ENCODE measurements at places on chromosomes 5 and 9. TPM values are rescaled to one million over a fixed set of nuclear protein-coding genes. Genes with fewer than 3 reads are reported as not detected.

The PTGDS gene
- total RNA-seq, result 4.4 TPM

The VAV2 gene
- total RNA-seq, result 57.8 TPM

The C9 gene
- not detected for total RNA-seq

- no peak overlapping the region for H3K4me3 ChIP-seq
- DNase-seq, result no peak
- H3K27me3 ChIP-seq, result no peaks in the 10 kb centered on the region
- H3K36me3 ChIP-seq, result no peaks in the 10 kb centered on the region
Observed at GRCh38 chr9:35172878-35173277, 11.1 kb downstream of the UNC13B start.

The PCDHA7 gene
- total RNA-seq, result 1.2 TPM

DNA sequence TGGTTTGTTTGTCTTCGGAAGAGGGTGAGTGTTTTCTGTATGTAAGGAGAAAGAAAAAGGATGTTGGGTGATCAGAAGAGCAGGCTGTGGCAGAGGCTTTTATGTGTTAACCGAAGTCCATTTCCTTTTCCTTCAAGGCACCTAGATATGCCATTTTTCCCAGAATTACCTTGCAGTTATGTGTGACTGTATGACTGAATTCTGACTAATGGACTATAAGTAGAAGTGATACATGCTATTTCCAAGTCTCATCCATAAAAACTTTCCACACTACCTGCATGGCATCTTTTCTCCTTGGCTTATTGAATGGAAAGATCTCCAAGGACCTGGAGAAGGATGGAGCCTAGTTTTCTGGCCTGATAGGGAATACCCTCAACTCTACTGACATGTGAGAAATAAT is 10.6 kb upstream of the NDUFS4 start:
- H3K27ac ChIP-seq, result no peak overlapping the region
- no peaks in the 10 kb centered on the region for H3K36me3 ChIP-seq
- H3K4me1 ChIP-seq, result no peaks in the 10 kb centered on the region
- no peak overlapping the region for H3K4me3 ChIP-seq
- H3K27me3 ChIP-seq, result no peaks in the 10 kb centered on the region
- DNase-seq, result no peak

DNA sequence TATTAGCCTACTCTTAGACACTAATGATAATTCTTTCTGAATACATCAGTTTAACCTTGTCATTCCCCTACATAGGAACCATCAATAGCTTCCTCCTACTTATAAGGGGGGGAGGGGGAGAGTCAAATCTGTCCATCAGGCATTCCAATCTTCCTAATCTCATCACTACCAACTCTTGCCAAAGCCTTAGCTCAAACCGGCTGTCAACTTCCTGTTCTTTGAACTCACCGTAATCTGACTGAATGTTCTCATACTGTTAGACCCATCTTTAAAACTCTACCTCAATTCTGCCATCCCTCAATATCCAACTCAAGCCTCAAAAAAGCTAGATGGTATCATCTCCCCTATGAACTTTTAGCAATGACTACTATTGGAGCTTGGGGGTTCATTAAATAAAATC is 41.9 kb upstream of the RNF38 start:
- H3K4me3 ChIP-seq, result no peak overlapping the region
- no peaks in the 10 kb centered on the region for H3K4me1 ChIP-seq
- H3K36me3 ChIP-seq, result no peaks in the 10 kb centered on the region
- DNase-seq, result no peak
- H3K27me3 ChIP-seq, result no peaks in the 10 kb centered on the region
- H3K27ac ChIP-seq, result no peak overlapping the region

- H3K27me3 ChIP-seq, result no peaks in the 10 kb centered on the region
- H3K27ac ChIP-seq, result peak overlapping the region; percentile 97
- peak overlapping the region; percentile 51 for H3K4me3 ChIP-seq
- H3K4me1 ChIP-seq, result peaks cover 24% of the 10 kb centered on the region
Observed at GRCh38 chr5:134464988-134465815, 53.5 kb upstream of the CDKN2AIPNL start.

The TRPM3 gene
- 0.80 TPM for total RNA-seq

GRCh38 chr5:87876616-87877015 is 392.0 kb downstream of the TMEM161B start:
- H3K4me3 ChIP-seq, result no peak overlapping the region
- H3K27ac ChIP-seq, result no peak overlapping the region
- no peaks in the 10 kb centered on the region for H3K27me3 ChIP-seq
- H3K4me1 ChIP-seq, result no peaks in the 10 kb centered on the region
- H3K36me3 ChIP-seq, result no peaks in the 10 kb centered on the region

DNA sequence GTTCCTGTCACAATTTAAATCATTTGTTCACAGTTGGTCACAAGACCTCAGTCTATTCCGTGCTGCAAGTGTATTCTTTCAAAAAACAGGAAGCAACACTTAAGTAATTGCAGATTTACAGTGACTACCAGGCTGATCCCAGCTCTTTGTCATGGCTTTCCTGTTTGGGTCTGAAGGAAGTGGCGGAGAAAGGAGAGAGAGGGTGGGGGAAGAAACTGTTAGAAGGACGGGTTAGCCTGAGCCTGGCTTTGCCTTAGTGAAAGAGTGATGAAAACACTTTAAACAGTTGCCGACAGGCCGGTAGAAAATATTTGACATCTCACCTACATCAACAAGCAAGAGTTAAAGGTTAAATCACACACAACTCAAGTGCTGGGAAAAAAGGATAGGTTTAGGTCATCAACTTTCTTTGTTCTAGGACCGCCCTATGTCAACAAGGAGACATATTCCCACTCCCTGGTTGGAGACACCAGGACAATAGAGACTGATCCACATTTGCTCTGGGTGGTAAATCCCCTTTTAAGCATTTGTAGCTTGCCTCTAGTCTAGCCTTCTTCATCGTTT is 102.2 kb upstream of the DAB2 start:
- no peaks in the 10 kb centered on the region for H3K4me1 ChIP-seq
- H3K27me3 ChIP-seq, result no peaks in the 10 kb centered on the region
- H3K36me3 ChIP-seq, result no peaks in the 10 kb centered on the region
- H3K27ac ChIP-seq, result no peak overlapping the region
- DNase-seq, result no peak

- H3K27me3 ChIP-seq, result no peaks in the 10 kb centered on the region
- no peak overlapping the region for H3K4me3 ChIP-seq
- no peaks in the 10 kb centered on the region for H3K4me1 ChIP-seq
- no peaks in the 10 kb centered on the region for H3K36me3 ChIP-seq
- H3K27ac ChIP-seq, result no peak overlapping the region
- DNase-seq, result no peak
Observed at GRCh38 chr5:9537223-9538141, 8.4 kb downstream of the SEMA5A start.

DNA sequence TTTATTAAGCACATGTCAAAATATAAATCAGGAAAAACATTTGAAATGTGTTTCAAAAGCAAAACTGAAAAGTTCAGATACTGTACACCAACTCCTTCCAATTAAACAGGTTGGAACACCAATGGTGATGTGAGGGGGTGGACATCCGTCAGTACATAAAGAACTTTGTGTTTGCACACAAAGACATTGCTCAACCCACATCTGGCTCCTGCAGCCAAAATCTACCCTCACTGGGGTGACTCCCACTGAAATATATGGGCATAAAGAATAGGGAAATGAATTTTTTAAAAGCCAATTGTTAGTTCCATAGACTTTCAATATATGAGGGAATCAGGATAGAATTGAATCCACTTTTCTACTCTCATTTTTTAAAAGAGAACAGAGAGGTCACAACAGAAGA is 63.9 kb downstream of the MEGF9 start:
- H3K27me3 ChIP-seq, result no peaks in the 10 kb centered on the region
- peaks cover 12% of the 10 kb centered on the region for H3K4me1 ChIP-seq
- no peak overlapping the region for H3K27ac ChIP-seq
- no peaks in the 10 kb centered on the region for H3K36me3 ChIP-seq
- no peak for DNase-seq
- H3K4me3 ChIP-seq, result no peak overlapping the region

The TSLP gene
- not detected for total RNA-seq

The SLC6A18 gene
- total RNA-seq, result not detected

- no peak for DNase-seq
- no peaks in the 10 kb centered on the region for H3K36me3 ChIP-seq
- H3K27ac ChIP-seq, result no peak overlapping the region
- H3K4me3 ChIP-seq, result no peak overlapping the region
- H3K4me1 ChIP-seq, result peaks cover 20% of the 10 kb centered on the region
- no peaks in the 10 kb centered on the region for H3K27me3 ChIP-seq
Observed at GRCh38 chr5:35228310-35228709, 2.0 kb downstream of the PRLR start.

- H3K36me3 ChIP-seq, result no peaks in the 10 kb centered on the region
- no peak overlapping the region for H3K4me3 ChIP-seq
- H3K4me1 ChIP-seq, result no peaks in the 10 kb centered on the region
Observed at GRCh38 chr5:81239613-81240012, 6.5 kb downstream of the CKMT2 start.

DNA sequence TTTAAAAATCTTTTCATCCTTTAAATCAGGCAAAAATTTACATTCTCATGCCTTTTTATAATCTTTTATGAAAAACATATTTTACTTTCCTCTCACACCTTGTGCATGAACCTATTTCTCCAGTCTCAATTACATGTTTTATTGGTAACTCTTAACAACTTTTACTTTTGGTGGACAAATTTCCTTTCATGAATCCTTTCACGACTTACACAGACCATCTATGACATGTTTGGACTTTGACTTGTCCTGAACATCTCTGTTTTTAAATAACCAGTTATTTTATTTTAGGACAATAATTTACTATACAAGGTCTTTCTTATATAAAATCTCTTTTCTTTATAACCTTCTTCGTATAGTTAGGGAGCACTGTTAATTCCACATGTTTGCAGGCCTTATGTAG is 26.5 kb upstream of the MTMR12 start:
- no peak overlapping the region for H3K27ac ChIP-seq
- no peaks in the 10 kb centered on the region for H3K4me1 ChIP-seq
- no peaks in the 10 kb centered on the region for H3K36me3 ChIP-seq

DNA sequence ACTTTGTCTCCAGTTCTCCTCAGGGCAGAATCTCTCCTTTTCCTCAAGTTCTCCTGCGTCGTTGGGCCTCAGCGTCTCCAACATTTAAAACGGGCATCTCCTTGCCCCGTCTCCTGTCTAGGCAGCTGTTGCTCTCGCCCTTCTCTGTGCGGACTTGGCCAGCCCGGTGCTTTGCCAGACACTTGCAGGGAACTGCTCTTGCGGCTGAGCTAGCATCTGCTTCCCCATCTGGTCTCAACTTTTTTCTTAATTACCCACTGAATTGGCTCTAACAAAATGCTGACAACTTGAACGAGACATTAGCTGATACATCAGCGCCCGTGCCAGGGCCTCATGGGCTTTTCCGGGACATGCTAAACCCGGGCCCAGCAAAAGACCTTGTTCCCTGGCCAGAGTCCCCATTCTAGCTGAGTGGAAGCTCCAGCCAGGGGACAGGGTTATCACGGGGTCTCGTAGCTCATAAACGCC is 25.1 kb downstream of the ZNF618 start:
- H3K27me3 ChIP-seq, result no peaks in the 10 kb centered on the region
- no peak for DNase-seq
- H3K4me3 ChIP-seq, result no peak overlapping the region
- H3K36me3 ChIP-seq, result no peaks in the 10 kb centered on the region
- H3K27ac ChIP-seq, result no peak overlapping the region
- no peaks in the 10 kb centered on the region for H3K4me1 ChIP-seq

All from Peyer's patch (tissue), 4 donors.